ENCODE measurements at places on chromosomes 6 and 20.
A peak's percentile ranks its signal among the peaks of the same experiment; 100 is the strongest.

DNA sequence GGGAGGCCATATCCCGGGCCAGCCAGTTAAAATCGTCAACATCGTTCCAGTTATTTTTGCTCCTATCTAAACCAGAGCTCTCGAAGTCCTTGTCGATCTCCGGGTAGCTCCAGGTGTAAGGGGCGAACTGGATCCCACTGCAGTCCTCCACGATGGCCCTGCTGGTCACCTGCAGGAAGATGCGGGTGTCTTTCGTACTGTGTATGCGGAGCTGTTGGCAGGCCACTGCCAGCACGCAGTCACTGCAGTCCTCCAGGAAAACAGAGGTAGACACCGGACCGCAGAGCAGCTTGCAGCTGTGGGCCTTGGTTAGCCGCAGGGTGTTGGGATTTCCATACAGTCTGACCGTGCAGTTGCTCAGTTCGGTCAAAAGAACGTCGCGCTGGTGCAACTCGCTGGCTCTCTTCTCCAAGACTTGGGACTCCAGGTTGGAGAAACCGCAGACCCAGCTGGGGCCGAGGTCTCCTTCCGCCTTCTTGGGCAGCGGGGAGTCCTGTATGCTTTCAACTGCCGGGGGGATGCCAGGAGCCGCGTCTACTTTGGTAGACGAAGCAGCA, 742 bp downstream of the TBCC start:
- DNase-seq = peak; percentile 35

- DNase-seq = no peak
These were observed 216.3 kb downstream of the ERMARD start for GRCh38 chr6:169967687-169968086.

DNA sequence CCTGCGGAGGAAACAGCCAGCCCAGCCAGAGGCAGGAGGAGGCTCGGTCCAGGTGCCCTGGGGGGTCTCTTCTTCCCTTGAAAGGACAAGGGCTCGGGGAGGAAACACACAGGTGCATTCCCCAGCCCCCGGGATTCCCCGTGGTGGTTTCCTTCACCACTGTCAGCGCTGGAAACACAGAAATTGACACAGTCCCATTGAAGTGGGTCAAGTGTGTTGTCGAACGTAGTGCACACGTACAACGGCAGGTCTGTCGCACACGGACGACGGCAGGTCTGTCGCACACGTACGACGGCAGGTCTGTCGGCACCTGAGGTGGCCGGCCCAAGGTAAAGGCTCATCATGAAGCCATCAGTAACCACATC, 80.9 kb downstream of the DLL1 start:
- DNase-seq = no peak

DNA sequence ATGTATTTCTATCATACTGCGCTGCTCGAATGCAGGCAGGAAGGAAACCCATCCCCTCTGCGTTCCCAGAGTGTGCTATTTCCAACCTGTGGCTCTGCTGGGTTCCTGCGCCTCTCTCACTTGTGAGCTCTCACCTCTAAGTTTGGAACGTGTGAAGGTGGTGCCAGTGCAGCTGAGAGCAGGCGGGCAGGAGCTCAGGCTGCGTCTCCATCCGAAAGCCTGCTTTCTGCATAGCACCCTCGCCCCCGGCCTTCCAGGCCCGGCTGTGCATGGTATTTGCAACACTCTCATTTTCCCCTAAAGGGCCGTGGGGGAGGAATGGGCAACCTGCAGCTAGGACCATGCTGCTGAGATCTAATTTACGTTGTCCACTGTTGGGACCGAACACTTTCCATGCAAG, 288.0 kb upstream of the TSHZ2 start:
- no peak for DNase-seq

- peak; percentile 61 for DNase-seq
These were observed 735 bp downstream of the FAM135A start for GRCh38 chr6:70413992-70414494.

- DNase-seq = no peak
These were observed 22.7 kb downstream of the TAF11 start for GRCh38 chr6:34865107-34865506.

DNA sequence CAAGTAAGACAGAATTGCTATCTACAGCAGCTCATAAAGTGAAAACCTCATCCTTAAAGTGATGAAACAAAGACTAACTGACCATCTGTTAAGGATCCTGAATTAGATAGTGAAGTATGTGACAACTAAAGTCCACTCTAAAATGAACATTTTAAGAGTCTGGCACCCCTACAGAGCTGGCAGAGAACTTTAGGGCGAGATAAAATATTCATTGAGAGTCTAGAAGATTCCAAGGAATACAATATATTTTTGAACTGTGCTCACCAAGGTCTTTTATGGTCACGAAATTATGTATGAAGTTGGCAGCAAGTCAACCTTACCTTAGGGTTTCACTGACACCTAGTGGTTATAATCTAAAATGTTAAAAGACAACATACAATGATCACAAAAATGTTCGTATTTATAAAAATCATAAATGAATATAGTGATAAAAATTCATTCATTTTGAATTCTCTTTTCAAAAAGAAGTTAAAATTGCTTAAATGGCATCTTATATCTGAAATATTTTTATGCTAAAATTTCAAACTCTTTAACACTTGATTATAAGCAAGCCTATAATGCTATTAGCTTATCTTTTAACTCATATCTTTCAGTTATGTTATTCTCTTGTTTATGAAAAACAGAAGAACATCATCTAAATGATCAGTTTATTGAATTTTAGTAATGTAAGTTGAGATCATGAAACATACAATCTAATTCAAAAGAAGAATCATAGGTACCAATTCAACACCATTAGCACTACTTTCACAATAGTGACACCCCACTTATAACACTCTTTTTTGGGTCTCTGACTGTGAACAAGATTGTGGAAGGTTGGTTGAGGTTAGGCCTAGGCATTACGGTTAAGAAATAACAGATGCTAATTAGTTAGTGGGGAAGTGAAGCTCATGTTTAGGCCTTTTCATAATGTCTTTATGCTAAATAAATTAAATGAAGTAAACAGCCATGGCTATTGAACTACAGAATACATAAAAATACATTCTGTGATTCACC, 27.5 kb downstream of the RSPH3 start:
- DNase-seq = peak; percentile 85

- no peak for DNase-seq
These were observed 34.1 kb upstream of the EZR start for GRCh38 chr6:158853072-158853879.

DNA sequence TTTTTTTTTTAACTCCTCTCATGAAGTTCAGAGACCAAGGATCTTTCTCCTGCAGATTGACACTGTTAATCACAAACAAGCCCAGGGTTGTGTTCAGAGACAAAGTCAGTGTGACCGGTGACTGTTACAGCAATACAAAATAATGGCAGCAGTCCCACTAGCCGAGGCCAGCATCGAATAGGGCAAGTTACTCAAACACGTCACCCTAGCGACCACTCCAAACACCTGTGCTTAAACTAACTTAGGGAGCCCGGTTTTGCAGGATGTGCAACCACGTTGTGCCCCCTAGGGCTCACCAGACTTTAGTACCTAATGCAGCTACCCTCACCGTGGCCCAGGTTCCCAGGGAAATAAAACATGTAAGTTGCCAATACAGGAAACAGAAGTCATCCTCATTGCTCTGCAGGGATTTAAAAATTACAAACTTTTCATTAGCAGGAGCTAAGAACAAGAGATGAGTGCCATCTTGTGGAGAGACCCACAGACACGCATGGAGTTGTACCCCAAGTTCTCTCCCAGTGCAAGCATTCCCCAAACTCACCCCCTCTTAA, 38.1 kb downstream of the FAM50B start:
- DNase-seq = no peak

DNA sequence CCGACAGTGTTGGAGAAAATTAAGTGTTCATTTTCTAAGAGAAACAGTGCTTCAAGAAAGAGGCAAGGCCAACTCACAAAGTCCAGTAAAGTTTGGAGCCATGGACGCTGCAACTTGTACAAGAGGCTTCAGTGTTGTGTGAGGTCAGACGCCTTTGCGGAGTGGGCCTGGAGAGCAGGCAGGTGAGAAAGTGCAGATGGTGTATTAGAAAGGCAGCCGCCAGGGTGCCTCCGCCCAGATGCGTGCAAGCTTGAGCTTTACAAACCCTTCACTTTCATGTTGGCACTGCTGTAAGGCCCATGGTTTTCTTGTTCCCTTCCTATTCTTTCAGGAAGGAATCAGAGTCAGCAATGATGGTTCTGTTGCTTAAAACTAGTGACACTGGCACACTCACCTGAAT, 25.4 kb upstream of the EXOC2 start:
- no peak for DNase-seq

- no peak for DNase-seq
These were observed 560.1 kb downstream of the UTRN start for GRCh38 chr6:144845186-144845585.

GRCh38 chr20:48208176-48208575, 422.9 kb upstream of the SULF2 start:
- DNase-seq = no peak

GRCh38 chr6:906920-907319, 214.0 kb upstream of the EXOC2 start:
- DNase-seq = peak; percentile 13

- DNase-seq = no peak
These were observed 52.7 kb upstream of the ELMO2 start for GRCh38 chr20:46458866-46459750.

- peak; percentile 70 for DNase-seq
These were observed 7.4 kb upstream of the INSM1 start for GRCh38 chr20:20360464-20360863.

DNA sequence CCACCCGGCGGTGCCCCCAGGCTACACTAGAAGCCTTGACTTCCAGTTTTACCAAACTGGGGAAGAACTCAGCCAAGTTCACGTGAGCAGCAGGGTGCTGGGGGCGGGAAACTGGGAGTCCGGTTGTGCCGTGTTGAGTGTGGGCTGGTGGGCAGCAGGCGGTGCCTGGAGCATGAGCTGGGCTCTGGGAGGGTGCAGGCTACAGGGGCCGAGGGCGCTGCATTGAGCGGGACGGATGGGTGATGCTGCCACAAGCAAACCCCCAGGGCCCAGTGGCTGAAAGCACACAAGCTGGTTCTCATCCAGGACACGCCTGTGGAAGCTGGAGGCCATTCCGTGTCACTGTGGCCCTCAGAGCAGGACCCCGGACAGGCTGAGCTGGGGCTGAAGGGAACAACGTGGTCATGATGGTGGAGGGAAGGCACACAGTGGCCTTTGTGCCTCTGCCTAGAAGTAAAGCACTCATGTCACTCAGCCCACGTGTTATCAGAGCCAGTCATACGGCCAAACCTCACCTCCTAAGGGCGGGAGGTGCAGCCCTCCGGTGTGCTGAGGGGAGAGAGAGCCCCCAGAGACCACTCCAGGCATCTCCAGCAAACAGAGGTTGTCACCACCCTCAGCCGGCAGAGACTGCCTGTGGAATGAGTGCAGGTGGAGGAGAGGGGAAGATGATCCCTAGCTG, 29.5 kb downstream of the RBM38 start:
- DNase-seq = no peak

DNA sequence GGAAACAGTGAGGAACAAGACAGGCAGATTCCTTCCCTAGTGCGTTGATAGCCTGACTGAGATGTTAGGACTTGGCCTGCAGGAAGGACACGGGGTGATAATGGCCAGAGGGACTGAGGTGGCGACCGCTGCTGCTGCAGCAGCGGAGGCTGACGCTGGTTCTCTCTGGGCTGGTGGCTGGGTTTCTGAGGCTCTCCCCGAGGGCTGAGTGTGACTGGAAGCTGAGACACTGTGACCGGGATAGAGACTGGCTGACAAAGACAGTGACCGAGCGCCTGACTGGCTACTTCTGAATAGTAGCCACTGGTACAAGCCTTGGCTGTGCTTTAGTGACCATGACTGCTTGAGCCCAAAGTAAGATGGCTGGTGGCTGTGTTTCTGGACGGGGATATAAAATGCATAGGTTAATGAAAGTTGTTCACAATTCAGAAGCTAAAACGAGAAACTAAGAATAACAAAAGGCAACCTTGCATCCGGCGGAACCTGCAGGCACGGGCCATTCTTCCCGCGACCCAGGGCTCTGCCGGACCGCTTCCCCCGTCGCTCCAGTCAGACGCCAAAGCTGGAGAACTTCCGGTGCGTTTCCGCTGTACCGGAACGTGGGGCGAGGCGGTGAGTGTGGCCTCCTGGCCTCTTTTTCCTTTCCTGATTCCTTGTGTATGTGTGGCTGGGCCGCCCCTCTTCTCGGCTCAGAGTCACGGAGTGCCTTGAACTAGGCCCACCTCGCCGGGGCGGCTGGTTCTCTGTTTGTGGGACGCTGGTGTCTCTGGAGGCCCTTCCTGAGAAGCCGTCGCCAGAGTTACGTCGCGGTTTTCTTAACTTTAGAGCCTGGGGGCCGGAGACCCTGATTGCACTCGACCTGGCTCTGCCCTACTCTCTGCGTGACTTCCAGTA, at the start of gene AAR2:
TSS of gene AAR2 (plus strand) at position 587 of the 894 bp plus-strand sequence. CDS start 3,391 bp downstream, outside the sequence.
- DNase-seq = peak; percentile 66

GRCh38 chr6:15914553-15914952, 214.3 kb upstream of the MYLIP start:
- DNase-seq = no peak

GRCh38 chr6:49326347-49326746, 136.7 kb downstream of the MMUT start:
- DNase-seq = no peak

- DNase-seq = no peak
These were observed 365.9 kb upstream of the CHD6 start for GRCh38 chr20:41984031-41984430.

- no peak for DNase-seq
These were observed 76.6 kb upstream of the PTPRK start for GRCh38 chr6:128597004-128597403.

- DNase-seq = no peak
These were observed 10.2 kb downstream of the SPAG4 start for GRCh38 chr20:35625584-35626385.

DNA sequence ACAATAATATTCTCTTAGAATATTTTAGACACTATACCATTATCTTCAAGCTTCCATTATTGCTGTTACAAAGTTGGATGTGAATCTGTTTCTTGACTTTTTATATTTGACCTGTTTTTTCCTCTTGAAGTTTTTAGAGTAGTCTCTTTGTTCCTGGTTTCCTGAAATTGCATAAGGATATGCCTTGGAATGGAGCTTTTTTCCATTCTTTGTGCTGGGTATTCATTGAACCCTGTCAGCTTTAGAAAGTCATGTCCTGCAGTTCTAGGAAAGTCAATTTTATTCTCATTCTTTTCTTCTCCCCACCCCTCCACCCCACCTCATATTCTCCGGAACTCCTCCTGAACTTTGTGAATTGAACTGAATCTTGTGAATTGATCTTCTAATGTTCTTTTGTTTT, 92.4 kb upstream of the FOXO3 start:
- DNase-seq = no peak

DNA sequence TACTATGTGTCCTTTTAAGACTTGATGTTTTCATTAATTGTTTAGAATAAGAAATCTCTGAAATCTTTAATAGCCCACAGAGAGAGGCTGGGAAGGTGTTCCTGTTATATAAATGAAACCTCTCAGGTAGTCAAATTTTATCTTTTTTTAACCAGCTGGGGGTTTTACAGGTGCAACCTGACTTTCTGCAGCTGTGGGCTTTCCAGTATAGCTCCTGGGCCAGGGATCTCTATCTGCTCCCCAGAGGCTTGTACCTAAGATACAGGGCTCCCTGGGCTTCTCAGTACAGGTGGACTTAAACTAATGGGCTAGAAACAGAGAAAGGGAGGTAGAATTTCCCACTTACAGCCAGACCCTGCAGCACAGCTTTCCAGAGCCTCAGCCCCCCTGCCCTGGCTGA, 49.4 kb downstream of the HLA-C start:
- no peak for DNase-seq

Data from NCI-H524 (cell line).